Stimulated activated naive B cell treated with anti-CD40 and anti-IgM and Interleukin-4, amounts not matched to agents 10 μg/mL and 1 μg/mL and 100 μg/mL, for 72 hours (primary cell): ENCODE measurements at places on chromosomes 7 and 10.

DNA sequence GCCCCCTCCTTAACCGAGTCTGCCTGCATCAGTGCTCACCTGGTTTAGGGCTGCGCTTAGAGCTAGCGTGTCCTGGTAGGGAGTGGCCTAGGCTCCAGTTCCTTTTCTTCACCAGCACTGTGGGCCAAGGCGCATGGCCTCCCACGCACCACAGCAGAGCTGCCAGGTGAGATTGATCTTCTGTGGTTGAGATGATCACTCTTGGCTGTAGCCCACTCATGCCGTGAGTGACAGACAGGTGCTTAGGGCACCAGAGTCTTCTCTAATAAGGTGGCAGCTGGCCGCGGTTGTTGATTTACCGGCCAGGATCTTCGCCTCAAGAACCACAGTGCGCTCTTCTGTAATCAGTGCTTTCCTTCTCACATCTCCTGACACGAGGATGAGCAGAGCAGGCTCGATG lies 157.2 kb upstream of the INSYN2A start:
- no peak for DNase-seq

GRCh38 chr7:18202315-18203045 lies 174.8 kb upstream of the PRPS1L1 start:
- DNase-seq, result no peak

DNA sequence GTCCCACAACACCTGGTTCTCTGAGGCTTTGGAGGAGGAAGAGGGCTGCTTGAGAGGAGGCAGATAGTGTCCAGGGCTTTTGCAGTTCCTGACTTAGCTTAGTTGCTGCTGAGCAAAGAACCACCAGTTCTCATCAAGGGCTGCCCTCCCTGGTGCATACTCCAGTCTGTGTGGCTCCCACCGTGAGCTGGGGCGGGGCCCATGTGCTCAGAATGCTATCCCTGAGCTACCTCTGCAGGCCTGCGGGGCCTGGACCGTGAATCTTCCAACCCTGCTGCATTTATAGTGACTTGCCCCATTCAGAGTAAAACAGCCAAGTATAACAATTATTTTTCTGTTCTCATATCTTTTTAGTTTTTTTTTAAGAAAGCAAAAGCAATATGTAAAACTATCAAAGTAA lies 49.2 kb downstream of the TACR2 start:
- no peak for DNase-seq

- DNase-seq, result no peak
Measured at GRCh38 chr7:137578541-137578940, 235.0 kb upstream of the PTN start.

- no peak for DNase-seq
Measured at GRCh38 chr10:84196941-84197340, 2.6 kb downstream of the CDHR1 start.

DNA sequence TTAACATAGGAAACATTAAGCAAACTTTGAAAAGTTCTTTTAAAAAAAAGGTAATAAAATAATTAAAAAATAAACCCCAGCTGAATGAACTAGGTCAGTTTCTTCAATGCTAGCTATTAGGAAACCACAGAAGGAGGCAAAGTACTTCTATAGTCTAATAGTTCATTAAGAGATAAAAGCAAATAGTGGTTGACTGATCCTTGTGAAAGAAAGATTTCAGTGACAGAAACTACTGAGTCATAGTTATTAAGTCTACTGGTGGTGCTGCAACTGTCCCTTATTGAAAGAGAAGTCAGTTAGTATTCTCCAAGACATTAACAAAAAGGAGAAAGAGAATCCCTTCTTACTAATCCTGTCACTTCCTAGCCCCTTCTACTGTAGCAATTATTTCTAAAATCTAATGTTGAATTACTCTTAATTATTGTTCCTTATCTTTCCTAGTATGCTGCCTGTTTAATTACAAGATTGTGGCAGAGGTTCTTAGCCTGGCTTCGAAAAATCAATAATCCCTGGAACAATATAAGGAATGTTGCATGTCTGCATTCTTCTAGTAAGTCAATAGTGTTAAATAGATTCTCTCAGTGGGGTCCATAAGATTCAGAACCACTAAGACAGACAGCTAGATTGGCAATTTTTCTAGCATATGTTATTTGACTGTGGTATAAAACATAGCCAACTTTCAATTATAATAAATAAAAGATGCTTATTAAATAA lies 18.2 kb downstream of the TCTN3 start:
- no peak for DNase-seq

DNA sequence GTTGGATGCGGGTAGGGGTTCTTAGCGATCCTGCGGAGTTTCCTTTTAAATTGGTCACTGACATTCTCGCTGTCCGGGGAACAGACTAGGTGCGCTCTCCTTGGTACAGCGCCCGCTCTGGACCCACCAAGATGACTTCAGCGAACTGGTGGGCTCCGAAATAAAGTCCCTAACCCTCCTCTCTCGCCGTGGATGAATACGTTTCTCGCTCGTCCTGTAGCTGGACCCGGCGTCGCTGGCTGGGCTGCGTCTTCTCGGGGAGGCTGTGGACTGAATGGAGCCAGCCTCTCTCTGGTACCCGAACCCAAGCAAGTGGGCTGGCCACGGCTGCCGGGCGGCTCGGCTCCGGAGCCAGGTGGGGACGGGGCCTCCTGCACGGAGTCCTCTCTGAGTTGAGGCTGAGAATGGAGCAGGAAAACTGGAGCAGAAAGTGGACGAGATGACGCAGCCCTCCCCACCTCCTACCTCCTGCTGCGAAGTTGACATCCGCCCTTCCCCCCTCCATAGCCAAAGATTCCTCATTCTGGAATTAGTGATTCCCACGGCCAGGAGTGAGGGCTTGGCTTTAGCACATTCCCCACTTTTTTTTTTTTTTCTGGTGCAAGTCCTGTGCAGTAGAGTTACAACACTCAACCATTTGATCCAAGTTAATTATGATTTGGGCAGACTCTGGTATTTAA lies 1.5 kb downstream of the UNC5B start:
- no peak for DNase-seq

GRCh38 chr7:37817591-37817960 lies 30.8 kb upstream of the NME8 start:
- DNase-seq, result no peak

GRCh38 chr10:113041324-113041723 lies 91.3 kb downstream of the TCF7L2 start:
- DNase-seq, result no peak

DNA sequence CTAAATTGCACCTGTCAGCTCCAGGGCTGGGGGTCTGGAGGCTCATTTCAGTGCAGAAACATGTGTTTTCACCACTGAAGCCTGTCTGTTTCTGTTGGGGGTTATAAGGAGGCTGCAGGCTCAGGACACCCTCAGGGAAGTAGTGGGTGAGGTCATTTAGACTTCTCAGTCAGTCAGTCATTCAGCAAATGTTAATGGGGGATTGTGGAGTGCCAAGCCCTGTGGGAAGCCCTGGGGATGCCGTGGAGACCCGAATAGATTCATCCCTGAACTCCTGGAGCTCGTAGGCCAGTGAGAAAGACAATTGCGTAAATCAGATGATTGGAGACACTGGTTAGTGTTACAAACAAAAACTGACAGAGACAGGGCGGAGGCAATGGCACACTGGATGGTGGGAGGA lies 19.2 kb downstream of the LHPP start:
- DNase-seq, result no peak

DNA sequence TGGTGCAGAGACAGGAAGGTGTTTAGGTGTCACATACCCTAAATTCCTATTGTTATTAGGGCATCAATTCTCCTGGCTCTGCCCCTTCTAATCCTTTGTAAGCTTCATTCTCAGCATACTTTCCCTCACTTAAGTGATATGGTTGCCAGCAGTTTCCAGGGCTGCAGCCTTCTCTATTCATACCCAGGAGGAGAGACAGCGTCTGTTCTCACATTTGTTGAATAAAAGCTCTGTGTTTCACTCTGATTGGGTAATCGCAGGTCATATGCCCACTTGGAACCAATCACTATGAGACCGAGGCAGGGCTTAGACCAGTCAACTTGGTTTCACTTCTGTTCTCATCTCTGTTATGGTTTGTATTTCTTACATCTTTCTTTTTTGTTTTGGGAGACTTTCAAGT lies 109.6 kb upstream of the MTPN start:
- peak; percentile 4 for DNase-seq

DNA sequence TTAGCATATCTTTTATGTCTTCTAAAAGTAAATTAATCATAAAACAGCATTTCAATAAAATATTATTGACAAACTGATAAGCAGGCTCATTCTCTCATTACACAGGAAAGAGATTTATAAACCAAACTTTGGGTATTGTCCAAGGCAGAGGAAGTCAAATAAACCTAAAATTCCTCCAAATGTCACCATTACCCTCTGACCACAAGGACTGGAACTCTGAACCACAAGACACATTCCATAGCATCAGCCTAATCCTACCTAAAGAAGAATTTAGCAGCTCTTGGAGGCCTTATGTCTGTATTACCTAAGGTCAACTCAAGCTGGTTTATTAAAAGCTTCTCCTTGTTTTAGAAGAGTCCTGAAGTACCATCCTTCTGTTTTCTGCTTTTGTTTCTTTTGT lies 82.4 kb upstream of the SLC13A1 start:
- no peak for DNase-seq

DNA sequence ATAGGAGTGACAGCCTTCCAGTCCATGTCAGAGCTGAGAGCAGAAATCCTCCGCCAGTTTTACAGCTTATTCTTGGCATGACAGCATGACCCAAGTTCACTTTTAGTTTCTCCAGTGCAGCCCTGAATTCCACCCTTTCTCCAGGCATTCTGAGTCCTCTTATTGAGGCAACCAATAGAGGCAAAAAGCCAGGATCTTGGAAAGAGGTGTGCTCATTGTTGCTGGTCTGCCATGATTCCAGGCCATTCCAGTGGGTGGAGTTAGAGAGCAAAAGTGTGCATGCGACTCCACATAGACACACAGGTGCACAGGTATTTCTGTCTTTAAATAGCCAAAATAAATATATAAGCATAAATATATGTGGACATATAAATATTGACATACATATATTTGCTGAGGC lies 224.7 kb upstream of the ADARB2 start:
- no peak for DNase-seq

DNA sequence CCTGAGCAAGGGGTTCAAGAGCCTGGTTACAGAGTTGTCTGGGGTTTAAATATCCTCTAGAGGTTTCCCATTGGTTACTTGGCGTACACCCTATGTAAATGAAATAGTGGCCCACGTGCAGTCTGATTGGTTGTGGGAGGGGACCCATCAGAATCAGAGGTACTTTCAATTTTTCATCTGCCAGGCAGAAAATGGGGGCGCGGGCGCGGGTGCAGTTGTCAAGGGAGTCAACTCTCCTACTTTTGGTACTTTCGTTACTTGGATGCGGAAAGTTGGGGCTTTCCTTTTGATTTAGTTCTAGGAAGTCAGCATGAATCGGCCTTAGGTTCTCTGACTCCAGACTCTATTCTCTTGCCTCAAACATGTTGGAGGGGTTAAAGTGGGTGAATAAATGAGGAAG lies 83.2 kb downstream of the DNAJB9 start:
- no peak for DNase-seq

- DNase-seq, result no peak
Measured at GRCh38 chr10:529468-530230, 159.8 kb downstream of the DIP2C start.

DNA sequence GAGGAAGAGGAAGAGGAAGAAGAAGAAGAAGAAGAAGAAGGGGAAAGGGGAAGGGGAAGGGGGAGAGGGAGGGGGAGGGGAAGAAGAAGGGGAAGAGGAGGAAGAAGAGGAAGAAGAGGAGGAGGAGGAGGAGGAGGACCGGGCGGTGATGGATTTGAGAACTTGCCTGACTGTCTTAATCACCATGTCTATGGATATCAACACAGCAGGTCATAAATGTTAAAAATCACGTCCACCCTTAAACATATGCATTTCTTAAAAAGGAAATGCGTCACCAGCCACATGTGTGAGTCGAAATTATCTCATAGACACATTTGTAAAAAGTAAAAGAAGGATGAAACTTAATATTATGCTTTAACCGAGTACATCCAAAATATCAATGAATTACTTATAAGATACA lies 42.1 kb upstream of the INSIG1 start:
- no peak for DNase-seq

DNA sequence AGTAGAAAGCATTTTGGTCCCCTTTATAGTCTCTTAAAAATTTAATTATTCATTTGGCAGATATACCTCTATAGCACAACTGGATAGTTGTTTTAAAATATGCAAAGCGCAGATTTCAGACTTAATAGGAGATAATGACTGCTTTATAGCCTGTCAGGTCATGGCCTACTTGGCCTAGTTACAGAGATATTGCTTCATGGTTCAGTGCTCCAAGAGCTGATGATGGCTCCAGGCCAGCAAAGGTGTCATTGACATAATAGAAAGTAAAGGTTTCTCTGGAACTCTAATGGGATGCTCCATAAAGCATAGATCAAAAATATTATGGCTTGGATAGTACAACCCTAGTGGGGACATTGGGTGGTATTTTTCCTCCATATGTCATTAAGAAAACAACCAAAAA lies 285.7 kb downstream of the NXPH1 start:
- DNase-seq, result no peak

- no peak for DNase-seq
Measured at GRCh38 chr10:63115732-63116383, 17.3 kb upstream of the NRBF2 start.

- DNase-seq, result no peak
Measured at GRCh38 chr10:12121673-12122072, 7.8 kb upstream of the SEC61A2 start.

DNA sequence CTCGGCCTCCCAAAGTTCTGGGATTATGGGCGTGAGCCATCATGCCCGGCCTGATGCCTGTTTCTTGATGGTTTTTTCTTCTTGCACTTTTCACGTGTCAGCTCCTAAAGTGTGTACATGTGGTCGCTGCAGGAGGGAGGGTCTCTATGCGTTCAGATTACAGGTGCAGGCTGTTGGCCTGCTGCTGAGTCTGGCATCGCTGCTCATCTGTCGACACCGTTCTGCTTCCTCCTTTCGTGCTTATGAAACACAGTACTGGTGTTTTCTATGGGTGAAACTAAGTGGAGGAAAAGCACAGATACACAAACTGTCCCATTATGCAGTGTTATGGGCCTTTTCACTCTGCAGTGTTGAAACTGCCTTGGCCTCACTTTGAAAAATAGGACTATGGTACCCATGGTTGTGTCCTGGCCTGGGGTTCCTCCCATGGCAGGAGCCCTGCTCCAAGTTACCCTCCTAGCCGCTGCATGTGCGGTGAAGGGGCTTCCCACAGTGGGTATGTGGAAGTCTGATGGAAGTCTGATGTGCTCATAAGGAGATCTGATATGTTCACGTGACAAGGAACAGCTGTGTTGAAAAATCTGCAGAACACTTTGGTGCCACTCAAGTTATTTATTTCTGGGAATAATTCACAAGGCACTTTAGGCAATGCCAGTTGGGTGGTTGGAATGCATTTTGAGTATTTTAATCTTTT lies 23.5 kb downstream of the OGDH start:
- peak; percentile 26 for DNase-seq

GRCh38 chr10:14259696-14260566 lies 70.8 kb downstream of the FRMD4A start:
- no peak for DNase-seq
